Bronchus fibroblast of lung (primary cell): ENCODE measurements at places on chromosomes 1 and 21. TPM values are rescaled to one million over a fixed set of nuclear protein-coding genes. Genes with fewer than 3 reads are reported as not detected.

The OR10Z1 gene
- total RNA-seq: not detected in 2 replicates

The SAMSN1 gene
- not detected in 2 replicates for total RNA-seq

The ZNF593OS gene
- not detected in 2 replicates for total RNA-seq

The LAD1 gene
- total RNA-seq: not detected in 2 replicates

The ADGRB2 gene
- 5.2 and 5.9 TPM in 2 replicates for total RNA-seq

The DCDC2B gene
- not detected in 2 replicates for total RNA-seq

The DISP3 gene
- 0.17 TPM in 1 of 2 replicates, not detected in the other for total RNA-seq

The MCL1 gene
- total RNA-seq: 119 and 137 TPM in 2 replicates

The ZNF695 gene
- total RNA-seq: 3.0 and 4.2 TPM in 2 replicates

The CELA3A gene
- total RNA-seq: not detected in 2 replicates

The FAM72C gene
- total RNA-seq: 2.5 and 3.4 TPM in 2 replicates

The DNASE2B gene
- 0.15 and 0.17 TPM in 2 replicates for total RNA-seq

The SYPL2 gene
- 0.15 and 0.17 TPM in 2 replicates for total RNA-seq

The CBR3 gene
- total RNA-seq: 24.1 and 25.9 TPM in 2 replicates

The PTPRC gene
- not detected in 2 replicates for total RNA-seq

The BSND gene
- total RNA-seq: not detected in 2 replicates

The IVL gene
- total RNA-seq: not detected in 2 replicates

The S1PR1 gene
- 15.5 and 16.8 TPM in 2 replicates for total RNA-seq

The KCNH1 gene
- total RNA-seq: not detected in 2 replicates

The SPATA17 gene
- 0.15 and 0.84 TPM in 2 replicates for total RNA-seq
